ENCODE measurements at places on chromosomes 2 and 18.

- no peak for DNase-seq
Observed at GRCh38 chr2:241959751-241960269, 90.3 kb downstream of the RTP5 start.

DNA sequence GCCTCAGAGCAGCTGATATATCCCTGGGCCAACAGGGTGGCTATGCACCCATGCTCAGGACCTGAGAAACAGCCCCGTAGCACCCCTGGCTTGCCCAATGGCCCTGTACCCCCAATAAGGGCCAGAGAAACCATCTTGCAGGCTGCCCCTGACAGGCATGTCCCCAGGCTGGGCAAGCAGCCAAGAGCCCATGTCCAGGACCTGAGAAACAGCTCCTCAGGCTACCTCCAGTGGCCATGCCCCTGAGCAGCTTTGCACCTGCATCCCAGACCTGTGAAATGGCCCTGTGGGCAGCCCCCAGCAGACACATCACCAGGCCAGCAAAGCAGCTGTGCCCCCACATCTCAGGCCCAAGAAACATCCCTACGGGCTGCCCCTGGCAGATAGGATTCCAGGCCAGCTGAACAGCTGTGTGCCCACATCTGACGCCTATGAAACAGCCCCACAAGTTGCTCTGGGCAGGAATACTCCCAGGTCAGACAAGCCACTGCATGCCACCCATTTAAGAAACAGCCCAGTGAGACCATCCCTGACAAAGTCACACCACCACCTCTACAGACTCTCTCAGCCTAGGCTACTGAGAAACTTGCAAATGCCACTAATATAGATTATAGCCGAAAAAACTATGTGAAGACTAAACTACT lies 84.1 kb downstream of the TMEM237 start:
- no peak for DNase-seq

DNA sequence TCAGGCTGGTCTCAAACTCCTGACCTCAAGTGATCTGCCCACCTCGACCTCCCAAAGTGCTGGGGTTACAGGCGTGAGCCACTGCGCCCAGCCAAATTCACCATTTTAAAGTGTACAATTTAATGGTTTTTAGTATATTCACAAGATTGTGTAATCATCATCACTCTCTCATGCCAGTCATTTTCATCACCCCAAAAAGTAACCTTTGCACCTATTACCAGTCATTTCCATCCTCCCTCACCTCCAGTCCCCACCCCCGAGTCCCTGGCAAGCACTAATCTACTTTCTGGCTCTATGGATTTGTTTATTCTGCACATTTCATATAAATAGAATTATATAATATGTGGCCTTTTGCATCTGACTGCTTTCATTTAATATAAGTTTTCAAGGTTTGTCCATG lies 10.8 kb downstream of the PCBP1 start:
- DNase-seq = no peak

GRCh38 chr2:173064151-173064805 lies 11.4 kb upstream of the MAP3K20 start:
- no peak for DNase-seq

DNA sequence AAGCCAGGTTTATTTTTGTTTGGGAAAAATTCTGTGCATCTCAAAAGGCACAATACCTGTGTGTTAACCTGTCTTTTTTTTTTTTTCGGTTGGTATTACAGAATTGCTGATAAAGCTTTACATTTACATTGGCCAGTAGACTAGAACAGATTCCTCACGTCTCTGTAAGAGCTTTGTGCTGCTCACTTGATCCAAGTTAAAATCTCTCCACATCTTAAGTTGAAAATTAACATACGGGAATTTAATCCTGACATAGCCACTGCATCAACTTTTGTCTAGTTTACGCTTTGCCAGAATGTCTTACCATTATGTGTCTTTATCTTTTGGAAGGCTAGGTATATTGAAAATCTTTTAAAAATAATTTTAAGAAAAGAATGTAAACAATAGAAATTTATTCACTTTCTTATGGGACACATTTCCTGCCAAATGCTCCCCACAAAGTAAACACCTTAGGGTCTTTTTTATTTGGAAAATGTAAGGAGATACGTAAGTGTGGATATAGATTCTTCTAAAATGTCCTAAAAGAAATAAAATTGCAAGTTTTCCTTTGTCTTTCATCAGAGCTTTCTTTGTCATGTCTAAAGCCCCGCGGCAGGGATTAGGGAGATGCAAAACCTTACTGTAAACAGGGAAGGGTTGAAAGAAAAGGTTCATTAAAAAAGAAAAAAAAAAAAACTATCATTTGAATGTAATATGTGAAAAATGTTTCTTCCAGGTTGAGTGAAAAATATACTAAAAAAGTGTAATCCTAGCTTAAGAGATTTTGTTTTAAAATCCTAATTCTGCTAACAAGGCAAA lies 912.8 kb downstream of the NRXN1 start:
- DNase-seq = no peak

GRCh38 chr2:239789711-239790110 lies 235.4 kb downstream of the NDUFA10 start:
- no peak for DNase-seq

DNA sequence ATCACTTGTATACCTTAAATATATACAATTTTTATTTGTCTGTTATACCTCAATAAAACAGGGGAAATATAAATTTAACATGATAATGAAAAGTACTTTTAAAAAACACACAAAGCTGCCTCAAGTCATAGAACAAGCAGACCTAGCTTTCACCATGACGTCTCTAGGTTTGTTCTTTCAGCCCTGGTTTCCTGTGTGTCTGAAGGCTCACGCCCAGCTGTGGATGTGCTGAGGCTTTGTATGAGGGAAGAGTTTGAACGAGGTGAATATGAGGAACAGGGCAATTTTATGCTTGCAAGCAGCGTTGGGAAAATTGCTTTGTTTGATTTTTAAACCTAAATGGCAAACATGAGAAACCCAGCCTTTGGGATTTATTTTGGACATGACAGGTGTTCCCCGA lies 15.3 kb downstream of the SH3RF3 start:
- DNase-seq = no peak

DNA sequence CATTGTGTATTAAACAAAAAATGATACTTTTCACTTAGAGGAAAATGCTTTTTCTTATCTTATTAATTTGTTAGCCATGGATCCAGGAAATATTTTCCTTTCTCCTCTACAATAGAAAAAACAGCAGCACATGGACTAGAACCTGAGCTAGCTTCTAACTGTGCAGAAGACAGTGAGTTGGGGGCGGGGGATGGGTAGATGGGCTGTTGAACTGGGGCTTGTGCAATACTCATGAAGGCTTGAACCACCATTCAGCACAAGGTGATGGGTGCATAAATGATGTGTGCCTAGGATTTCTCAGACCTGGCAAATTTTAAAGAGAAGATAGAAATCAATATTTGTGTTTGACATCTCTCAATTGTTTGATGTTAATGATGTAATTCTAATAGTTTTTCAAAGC lies 42.0 kb downstream of the COL5A2 start:
- DNase-seq = no peak

GRCh38 chr18:48519431-48520100 lies 19.3 kb upstream of the CTIF start:
- DNase-seq = no peak

GRCh38 chr18:56224669-56225561 lies 413.5 kb downstream of the TXNL1 start:
- DNase-seq = no peak

- DNase-seq = no peak
Observed at GRCh38 chr18:25594351-25594750, 242.4 kb upstream of the ZNF521 start.

DNA sequence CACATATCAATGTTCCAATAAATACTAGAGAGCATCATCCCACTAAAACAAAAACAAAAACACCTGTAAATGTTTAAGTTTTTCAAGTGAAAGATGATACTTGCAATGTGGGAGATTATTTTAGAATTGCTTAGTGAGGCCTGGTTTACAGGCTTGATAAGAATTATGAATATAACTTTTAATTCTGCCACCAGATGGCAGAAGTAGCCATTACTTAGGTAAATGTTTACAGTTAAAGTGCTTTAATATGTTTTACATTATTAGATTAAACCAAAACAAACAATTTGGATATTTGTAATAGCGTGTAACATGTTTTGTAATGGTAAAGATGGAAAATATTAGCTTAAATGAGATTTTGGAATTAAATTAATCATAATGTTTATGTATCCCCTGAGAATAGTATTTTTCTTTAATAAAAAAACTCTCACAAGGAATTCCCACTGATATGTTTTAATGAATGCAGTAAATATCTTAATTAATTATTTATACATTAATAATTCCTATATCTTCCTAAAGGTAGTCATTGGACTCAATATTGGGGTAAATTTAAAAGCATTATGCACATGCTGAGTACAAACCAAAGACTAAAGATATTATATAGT lies 522.0 kb downstream of the SPAG16 start:
- peak; percentile 51 for DNase-seq

GRCh38 chr18:49001111-49001510 lies 50.3 kb upstream of the SMAD7 start:
- no peak for DNase-seq

- DNase-seq = peak; percentile 4
Observed at GRCh38 chr2:147659051-147659450, 185.8 kb upstream of the ACVR2A start.

DNA sequence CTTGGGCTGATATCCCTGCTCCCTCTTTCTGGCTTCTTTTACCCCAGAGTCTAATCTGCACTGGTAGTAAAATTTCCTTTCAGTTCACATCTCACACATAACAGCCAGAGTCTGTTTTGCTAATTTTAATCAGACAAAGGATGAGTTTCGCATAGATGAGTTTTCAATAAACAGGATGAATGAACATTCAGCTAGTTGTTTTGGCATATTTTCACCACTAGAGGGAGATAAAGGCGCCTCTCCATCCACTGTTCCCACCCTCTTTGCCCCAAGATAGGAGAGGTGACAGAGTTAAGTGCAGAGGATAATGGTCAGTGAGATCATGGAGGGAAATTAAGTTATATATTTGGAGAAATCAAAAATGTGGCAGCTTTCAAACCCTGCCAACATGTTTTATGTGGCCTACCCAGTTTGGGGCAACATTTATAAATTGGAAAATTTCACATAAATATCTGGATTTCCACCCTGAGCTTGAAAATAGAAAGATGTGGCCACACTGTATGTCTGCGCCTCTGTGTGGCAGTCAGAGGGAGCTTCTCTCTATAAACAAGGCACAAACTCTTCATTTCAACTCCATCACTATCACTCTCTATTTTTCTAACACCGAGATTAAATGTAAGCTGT lies 48.5 kb upstream of the DTNA start:
- peak; percentile 65 for DNase-seq

DNA sequence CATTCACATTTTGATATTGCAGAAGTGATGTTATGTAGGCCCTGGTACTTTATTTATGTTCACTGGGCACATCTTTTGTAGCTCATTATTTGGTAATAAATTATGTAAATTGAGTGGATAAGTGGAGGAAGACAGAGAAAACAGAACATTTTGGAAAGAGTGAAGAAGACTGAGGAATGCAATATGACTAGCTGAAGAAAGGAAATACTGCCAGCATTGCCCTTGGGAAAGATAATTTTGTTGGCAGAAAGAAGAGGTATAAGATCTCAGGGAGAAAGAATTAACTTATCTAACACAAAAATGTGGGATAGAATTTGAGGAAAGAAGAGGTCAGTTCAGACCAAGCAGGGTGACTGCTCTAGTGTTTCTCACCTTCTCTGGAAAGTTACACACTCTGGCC lies 118.8 kb downstream of the TTC27 start:
- DNase-seq = no peak

DNA sequence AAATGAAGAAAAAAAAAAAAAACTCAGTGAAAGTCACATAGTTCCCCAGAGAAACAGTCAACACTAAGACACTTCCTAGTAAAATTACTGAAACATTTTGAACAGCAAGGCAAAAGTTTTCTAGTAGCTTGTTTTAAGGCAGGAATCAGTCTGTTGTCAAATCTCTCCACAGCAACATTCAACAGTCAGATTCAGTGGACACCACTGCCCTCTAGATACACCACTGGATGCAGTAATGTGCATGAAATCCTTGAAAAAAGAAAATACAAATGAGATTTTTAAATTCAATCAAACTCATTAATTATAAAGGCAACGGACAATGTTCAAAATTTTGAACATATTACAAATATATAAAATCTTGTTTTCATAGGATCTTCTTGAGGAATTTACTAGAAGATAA lies 46.4 kb downstream of the GRB14 start:
- DNase-seq = no peak

- DNase-seq = no peak
Observed at GRCh38 chr2:60476206-60476954, 77.1 kb downstream of the BCL11A start.

DNA sequence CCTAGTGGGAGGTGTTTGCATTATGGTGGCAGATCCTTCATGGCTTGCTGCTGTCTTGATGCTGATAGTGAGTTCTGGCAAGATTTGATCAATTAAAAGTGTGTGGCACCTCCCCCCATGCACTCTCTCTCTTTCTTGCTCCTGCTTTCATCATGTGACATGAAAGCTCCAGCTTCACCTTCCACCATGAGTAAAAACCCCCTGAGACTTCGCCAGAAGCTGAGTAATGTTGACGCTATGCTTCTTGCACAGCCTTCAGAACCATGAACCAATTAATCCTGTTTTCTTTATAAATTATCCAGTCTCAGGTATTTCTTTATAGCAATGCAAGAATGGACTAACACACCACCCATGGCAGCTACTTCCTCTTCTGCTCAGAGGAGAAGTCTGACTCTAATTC lies 2181.4 kb upstream of the PIK3C3 start:
- no peak for DNase-seq

DNA sequence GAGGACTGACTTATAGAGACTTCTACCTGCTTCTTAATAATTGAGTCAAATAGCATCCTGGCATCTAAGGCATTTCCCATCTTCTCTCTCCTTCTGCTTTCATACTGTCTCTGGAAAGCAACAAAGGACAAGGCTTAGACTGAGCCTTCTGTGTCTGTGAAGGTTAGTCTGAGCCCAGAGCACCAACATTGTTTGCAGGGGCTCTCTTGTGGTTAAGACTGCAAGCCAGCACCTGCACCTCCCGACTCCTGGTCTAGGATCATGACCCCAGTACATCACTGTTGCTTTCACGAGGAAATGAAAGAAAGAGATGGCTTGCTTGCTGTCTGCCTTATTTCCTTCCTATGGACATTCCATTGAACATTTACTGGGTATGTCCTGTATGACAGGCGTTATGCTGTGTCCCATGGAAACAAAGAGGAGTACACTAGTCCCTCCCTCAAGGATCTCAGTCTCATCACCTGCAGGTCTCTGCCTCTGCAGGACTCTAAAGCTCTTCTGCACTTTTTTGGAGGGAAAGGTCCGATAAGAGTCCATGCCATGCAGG lies 315.8 kb upstream of the EPAS1 start:
- DNase-seq = no peak

GRCh38 chr2:28991460-28991859 lies 10.4 kb downstream of the TOGARAM2 start:
- no peak for DNase-seq

GRCh38 chr2:230942920-230943896 lies 18.2 kb upstream of the GPR55 start:
- peak; percentile 21 for DNase-seq

GRCh38 chr2:25551316-25551715 lies 122.1 kb downstream of the DTNB start:
- no peak for DNase-seq
